ENCODE measurements at places on chromosomes 13 and 19.

DNA sequence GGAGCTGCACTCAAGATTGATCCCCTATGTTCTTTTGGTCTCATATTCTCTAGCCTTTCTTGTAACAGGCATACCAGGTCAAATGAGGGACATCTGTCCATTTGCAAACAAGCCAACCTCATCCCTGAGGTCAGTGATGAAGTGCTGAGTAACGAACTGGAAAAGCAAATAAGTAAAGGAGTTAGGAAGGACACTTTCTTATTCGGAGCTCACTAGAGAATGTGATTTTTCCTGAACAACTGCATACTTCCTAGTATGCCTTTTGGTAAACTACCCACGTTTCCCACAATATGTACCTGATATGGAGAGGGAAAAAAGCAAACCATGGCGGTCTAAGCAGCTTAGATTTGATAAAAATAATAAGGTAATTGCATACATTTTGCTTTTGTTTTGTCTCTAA lies 91.0 kb upstream of the MYCBP2 start:
- DNase-seq: no peak

DNA sequence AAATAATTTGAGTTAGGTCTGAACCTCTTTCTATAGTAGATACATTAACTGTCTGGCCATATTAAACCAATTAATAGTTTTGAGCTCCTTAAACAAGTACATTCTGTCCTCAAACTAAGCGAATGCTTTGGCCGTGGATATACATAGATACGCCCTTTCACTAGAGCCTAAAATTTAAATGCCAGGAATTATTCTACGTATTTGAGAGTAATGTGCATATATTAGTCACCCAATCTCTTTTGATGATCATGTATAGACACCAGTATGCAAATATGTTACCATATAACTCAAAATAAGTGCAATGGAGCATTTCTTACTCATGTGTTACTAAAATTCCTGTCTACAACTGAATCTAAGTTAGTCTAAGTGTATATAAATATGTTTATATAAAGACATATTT lies 70.4 kb downstream of the FLT1 start:
- no peak for DNase-seq

DNA sequence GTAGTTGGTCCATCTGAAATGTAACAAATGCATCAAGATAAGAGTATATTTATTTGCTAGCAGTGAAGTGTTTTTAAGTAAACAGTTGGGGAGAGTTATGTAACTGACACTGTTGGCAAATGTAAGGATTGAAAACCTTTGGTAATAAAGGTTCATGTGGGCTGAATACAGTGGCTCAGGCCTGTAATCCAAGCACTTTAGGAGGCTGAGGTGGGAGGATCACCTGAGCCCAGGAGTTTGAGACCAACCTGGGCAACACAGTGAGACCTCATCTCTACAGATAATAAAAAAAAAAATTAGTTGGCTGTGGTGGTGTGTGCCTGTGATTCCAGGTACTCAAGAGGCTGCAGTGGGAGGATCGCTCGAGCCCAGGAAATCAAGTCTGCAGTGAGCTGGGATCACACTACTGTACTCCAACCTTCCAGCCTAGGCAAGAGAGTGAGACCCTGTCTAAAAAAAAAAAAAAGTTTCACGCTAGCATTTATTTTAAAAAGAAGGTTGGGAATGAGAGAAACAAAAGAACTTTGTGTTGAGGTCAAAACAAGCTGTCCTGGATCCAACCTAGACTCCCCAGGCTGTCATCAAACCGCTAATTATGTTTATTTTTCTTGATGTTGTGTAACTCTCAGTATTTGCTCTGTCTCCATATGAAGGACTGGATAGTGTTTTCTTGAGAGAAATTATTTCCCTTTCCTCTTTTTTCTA lies 20.7 kb downstream of the SETDB2 start:
- no peak for DNase-seq

DNA sequence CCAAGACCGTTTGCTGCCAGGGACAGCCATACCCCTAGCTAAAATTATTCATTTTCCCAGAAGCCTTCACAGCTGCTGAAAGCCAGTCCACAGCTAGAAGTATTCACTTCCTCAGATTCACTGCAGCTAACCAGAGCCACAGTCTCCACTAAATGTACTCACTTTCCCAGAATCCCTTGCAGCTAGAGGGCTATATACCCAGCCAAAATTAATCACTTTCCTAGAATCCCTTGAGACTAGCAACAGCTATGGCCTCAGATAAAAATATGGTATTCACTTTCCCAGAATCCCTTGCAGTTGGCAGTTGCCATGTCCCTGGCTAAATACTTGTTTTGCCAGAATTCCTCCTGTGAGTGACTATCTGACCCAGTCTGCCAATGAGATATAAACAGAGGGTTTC lies 13.8 kb upstream of the MEIS3 start:
- DNase-seq: no peak

DNA sequence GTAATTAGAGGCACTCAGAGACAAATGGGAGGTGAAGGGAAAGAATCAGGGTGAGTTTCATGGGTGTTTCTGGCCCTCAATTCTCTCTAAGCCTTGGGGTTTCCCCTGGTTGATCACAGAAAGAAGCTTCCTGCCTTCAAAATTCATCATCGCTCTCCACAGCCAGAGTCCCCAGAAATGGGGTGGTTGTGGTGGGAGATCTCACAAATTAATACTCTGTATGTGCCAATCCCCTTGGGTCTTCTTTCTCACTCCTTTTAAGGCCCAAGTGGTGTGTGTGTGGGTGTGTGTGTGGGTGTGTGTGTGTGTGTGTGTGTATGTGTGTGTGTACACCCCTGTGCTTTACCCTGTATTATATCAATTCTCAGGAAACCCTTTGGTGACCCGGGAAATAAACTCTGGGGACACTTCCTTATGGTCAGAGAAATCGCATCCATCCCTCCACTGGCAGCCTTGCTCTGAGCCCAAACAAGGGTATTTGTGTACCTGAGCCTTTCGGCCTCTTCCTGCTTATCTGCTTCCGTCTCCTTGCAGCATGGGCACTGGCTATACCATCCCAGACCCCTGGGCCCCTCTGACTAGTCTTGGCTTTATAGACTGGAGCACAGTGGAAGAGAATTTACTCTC lies 2.8 kb upstream of the FCGBP start:
- no peak for DNase-seq

DNA sequence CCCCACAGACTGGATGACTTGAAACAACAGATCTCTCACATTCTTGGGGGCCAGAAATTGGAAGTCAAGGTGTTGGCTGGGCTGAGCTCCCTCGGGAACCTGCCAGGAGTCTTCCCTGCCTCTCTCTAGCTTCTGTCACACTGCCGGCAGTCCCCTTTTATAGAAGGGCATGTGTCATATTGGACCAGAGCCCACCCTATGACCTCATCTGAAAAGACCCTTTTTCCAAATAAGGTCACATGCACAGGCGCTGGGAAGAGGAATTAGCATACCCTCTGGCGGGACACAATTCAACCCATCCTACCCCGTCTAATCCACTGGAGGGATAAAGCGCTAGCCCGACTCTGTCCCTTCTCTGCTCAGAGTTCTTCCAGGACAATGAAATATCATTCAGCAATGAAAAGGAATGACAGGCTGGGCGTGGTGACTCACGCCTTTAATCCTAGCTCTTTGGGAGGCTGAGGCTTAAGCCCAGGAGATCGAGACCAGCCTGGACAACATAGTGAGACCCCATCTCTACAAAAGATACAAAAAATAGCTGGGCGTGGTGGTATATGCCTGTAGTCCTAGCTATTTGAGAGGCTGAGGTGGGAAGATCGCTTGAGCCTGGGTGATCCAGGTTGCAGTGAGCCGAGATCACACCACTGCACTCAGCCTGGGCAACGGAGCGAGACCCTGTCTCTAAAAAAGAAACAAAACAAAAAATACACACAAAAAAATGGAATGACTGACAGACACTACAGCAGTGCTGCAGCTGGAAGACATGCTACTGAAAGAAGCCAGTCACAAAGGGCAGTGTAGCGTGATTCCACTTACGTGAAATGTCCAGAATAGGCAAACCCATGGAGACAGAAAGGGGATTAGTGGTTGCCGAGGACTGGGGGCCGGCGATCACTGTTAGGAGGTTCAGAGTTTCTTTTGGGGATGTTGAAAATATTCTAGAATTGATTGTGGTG lies 28.5 kb downstream of the MEIS3 start:
- DNase-seq: no peak

DNA sequence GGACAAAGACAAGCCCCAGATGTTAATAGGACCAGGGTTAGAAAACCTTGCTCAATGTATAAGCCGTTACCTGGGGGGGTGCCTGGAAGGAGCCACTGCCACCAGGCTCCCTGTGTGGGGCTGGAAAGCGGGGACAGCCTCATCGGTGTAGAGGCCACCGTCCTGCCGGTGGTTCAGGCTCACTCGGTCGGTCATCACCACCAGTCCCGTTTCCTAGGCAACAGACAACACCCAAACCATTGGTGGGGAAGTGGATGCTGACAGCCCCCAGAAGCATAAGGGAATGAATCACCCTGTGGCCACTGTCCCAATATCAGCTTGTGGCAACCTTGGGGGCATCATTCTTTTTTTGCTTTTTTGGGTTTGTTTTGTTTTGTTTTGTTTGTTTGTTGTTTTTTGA lies 55.8 kb downstream of the CPAMD8 start:
- no peak for DNase-seq

- no peak for DNase-seq
Measured at GRCh38 chr19:35524181-35524837, 3.8 kb downstream of the SBSN start.

DNA sequence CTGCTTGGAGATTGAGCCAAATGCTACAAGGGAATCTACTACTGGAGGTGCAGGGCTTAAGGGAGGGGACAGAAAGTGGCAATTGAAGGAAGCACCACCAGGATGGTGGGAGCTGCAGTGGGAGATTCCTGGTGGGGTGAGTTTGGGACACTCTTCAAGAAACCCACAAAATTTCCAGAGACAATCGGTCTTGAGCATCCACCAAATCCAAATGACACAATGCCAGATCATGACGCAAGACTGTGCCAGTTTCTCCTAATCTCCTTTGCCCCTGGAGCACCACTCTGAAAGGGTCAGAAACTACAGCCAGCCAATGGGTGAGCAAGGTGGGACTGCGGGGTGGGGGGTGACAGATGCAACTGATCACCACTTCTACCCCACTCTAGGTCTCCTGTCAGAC lies 78.7 kb downstream of the LRRC63 start:
- DNase-seq: no peak

GRCh38 chr19:18481505-18482222 lies 40.2 kb downstream of the ELL start:
- no peak for DNase-seq

DNA sequence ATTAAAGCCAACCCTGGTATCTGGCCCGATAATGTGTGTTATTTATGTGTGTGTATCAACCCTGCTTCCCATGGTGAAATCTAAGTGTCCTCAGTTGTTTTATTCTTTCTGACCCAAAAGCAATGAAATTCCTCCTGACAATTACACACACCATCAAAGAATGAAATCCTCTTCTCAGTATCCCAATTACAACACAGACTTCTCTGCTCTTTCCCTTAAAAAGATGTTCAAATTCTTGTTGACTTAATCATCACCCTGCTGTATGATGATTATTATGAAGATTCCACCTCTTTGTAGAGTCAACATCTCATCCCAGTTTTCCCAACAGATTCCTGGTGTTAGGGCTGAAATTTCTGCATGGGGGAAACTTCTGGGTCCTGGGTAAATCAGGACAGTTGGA lies 8.9 kb upstream of the TRPC4 start:
- no peak for DNase-seq

DNA sequence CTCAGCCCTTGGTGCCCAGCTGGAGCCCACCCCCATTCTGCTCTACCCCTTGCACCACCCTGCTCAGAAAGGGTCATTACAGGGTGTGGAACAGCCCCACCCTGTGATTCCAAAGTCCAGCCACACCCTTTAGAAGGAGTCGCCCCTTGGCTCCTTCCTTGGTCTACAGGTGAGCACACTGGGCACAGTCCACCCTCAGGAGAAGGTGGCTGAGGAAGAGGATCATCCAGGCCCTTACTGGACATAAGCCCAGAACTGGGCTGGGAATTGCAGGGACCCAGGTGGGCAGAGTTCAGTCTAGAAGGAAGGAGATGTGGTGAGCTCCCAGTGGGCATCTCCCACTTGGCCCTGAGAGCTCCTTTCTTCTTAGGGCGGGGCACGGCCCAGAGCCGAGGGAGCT lies 8.6 kb downstream of the SLC46A3 start:
- no peak for DNase-seq

- no peak for DNase-seq
Measured at GRCh38 chr19:43582495-43582894, 6.9 kb downstream of the PINLYP start.

DNA sequence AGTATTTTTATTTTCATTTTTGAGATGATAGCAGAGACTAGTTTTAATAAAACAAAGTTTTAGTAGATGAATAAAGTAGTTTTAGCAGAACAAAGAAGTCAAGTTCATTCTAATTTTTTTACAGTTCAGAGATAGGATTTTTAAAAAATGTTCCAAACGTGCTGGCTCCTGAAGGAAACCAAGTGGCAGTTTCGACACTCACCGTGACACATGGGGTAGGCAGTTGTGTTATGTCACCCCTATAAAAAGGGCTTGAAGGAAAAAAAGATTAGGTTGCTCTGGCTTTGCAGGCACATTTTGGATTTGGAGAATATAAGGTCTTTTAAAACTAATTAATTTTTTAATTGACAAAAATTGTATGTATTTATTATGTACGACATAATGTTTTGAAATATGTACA lies 305.2 kb downstream of the NDFIP2 start:
- no peak for DNase-seq

DNA sequence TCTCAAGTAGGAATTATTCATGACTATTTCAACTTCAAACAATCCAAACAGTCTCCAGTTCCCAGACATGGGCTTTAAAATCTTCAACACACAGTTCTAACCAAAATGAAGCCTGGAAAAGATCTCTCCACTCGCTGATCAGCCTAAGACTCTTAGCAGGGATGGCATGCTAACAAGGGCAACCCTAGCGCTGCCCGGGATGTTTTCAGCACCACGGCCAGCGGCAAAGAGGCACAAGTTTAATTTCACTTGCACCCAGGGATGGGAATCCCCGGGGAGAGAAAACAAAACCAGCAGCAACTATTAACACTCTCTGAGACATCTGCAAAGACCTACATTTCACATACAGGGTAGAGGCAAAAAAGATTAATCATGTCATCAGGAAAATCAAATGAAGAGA lies 43.0 kb downstream of the CACNA1A start:
- DNase-seq: no peak

DNA sequence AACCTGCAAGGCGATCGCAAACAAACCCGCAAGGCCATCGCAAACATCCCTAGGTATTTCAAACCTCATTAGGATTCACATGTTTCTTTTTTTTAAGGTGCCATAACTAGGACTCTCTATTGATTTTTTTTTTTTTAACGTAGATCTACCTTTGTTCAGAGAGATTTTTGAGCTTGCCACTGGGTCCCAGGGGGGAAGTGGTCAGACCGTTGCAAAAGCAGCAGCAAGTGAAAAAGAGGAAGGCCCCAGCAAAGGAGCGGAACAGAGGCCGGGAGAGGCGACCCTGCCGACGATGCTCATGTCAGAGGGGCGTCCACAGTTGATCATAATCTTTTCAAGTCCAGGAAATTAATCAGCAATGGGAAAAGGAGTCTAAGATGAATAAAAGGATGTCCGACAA lies 32.7 kb upstream of the FLT1 start:
- DNase-seq: no peak

GRCh38 chr13:25207291-25207810 lies 35.3 kb upstream of the AMER2 start:
- no peak for DNase-seq

- no peak for DNase-seq
Measured at GRCh38 chr13:56561327-56561726, 579.4 kb upstream of the PRR20A start.

GRCh38 chr13:49933511-49933910 lies 2.6 kb downstream of the SPRYD7 start:
- no peak for DNase-seq

- peak; percentile 82 for DNase-seq
Measured at GRCh38 chr19:41871573-41872383, 5.3 kb upstream of the CD79A start.
